ENCODE measurements at places on chromosomes 1 and 21.

GRCh38 chr1:1426496-1427105, 5.5 kb upstream of the ANKRD65 start:
- no peak for DNase-seq

DNA sequence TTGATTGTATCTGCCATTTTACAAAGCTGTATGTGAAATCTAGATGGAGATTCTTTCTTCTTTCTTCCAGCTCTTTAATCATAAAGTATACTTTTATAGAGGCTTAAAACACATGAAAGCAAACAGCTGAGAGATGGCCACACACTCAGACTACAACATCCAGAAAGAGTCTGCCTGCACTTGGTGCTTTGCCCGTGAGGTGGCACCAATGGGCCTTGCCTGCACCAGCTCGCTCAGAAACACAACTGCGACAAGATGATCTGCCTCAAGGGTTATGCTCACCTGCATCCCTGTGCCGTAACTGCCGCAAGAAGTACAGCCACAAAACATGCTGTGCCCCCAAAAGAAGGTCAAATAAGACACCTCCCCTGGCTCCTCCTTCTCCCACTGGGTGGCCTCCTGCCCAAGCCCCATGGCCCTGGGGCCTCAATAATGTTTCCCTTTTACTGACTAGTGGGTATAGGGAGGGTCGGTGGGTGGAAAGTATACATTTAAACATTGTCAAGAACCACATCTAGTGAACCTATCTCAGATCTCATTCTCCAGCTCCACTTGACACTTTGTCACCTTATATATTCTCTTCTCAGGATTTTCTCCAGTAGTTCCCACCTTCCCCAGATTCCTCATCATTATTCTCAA, 66.7 kb upstream of the ANGPTL3 start:
- DNase-seq, result no peak

- peak; percentile 93 for DNase-seq
Measured at GRCh38 chr1:114780344-114781226, at the start of gene SIKE1. Gene SIKE1 (minus strand): TSS chr1:114780685. CDS start chr1:114780607, 78 bp downstream.

GRCh38 chr1:75632350-75632949, 21.5 kb upstream of the SLC44A5 start:
- DNase-seq, result no peak

DNA sequence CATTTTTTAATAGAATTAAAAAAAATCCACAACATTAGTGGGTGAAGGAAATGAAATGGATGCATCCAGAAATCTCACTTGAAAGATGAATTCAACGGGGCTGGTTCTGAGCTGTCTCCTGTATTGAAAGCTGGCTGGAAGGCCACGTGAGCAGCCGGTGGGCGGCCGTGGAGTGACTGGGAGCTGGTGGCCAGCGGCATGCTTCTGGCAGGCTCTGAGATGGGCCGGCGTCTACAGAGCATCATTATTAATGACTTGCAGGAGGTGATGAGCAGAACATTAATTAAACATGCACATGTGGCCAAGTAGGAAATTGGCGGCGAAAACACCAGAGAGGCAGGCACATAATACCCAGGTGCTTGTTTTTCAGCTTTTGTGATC, 115.6 kb upstream of the LMO4 start:
- DNase-seq, result no peak
